ENCODE measurements at places on chromosomes 12 and 14. TPM values are rescaled to one million over a fixed set of nuclear protein-coding genes. Genes with fewer than 3 reads are reported as not detected.

DNA sequence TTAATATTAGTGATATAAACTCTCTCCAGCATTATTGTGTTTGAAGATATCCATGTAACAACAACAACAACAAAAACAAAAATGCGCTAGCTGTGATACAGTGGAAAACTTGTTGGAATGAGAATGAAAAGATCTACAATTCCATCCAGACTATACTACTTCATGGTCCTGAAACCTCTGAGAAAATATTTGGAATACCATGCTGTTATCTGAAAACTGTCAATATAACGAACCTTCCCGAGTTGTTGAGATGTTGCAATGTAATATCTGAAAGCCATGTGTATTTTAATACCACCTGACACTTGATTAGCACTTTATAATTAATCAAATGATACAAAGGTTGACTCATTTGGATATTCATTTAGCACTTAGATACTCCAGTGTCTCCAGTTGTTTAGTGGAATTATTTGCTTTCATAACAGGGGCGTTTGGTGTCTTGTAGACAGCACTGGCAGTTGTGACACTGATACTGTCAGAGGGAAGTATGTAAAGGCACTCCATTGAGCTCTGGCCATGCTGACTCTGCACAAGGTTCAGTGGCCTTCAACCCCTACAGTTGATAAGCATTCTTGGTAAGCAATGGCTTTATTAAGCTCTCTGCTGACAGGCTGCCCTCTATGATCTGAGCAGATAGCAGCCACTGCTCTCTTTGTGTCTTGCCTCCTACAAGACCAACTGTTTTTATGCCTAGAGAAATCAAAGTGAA lies 447.1 kb upstream of the SEL1L start:
- DNase-seq: no peak
- H3K27ac ChIP-seq: no peak overlapping the region
- no peaks in the 10 kb centered on the region for H3K27me3 ChIP-seq
- H3K4me1 ChIP-seq: no peaks in the 10 kb centered on the region
- H3K36me3 ChIP-seq: no peaks in the 10 kb centered on the region
- no peak overlapping the region for H3K4me3 ChIP-seq

- no peaks in the 10 kb centered on the region for H3K27me3 ChIP-seq
- H3K4me1 ChIP-seq: no peaks in the 10 kb centered on the region
- no peak overlapping the region for H3K4me3 ChIP-seq
These were observed 501.0 kb downstream of the RERGL start for GRCh38 chr12:17588968-17589367.

DNA sequence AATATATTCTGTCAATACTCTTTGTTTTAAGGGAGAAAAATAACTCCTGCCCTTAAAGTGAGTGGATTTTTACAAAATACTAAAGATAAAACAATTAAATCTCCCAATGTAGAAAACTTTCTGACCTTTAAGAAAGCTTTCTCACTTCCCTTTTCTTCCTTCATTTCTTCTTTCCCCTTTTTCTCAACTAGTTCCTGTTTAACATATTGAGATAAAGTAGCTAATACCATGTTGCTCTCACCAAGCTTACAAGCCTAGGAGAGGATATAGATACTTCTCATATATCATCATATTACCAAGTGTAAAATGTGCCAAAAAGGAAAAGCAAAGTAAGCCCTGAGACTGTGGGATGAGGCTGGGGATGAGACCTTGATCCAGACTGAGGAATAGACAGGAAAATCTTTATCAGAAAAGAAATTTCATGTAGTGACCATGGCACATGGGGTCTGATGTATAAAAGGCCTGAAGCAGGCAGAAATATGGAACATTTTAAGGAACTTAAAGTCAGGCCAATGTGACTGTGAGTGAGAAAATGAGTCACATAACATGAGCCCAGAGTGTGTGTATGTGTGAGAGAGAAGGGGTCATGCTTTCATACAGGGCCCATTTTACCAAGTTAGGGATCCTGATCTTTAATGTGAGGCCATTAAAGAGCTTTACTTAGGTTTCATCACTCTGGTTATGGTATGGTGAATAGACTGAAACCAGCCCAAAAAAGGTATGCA lies 1.6 kb upstream of the RPL10L start:
- no peak overlapping the region for H3K27ac ChIP-seq
- H3K36me3 ChIP-seq: no peaks in the 10 kb centered on the region
- H3K27me3 ChIP-seq: no peaks in the 10 kb centered on the region
- DNase-seq: no peak
- no peaks in the 10 kb centered on the region for H3K4me1 ChIP-seq

The RIMBP2 gene
- not detected for total RNA-seq

The CLECL1 gene
- not detected for total RNA-seq

The KRT77 gene
- not detected for total RNA-seq

GRCh38 chr12:68868043-68868790 lies 60.2 kb downstream of the MDM2 start:
- no peak for DNase-seq
- no peaks in the 10 kb centered on the region for H3K27me3 ChIP-seq
- H3K27ac ChIP-seq: no peak overlapping the region
- peaks cover 11% of the 10 kb centered on the region for H3K36me3 ChIP-seq
- no peaks in the 10 kb centered on the region for H3K4me1 ChIP-seq

GRCh38 chr14:74892745-74893144 lies 11.0 kb downstream of the DLST start:
- H3K4me3 ChIP-seq: no peak overlapping the region
- no peak for DNase-seq
- peaks cover 9% of the 10 kb centered on the region for H3K36me3 ChIP-seq

GRCh38 chr12:131643631-131644452 lies 67.0 kb upstream of the SFSWAP start:
- no peak overlapping the region for H3K4me3 ChIP-seq
- DNase-seq: no peak
- no peak overlapping the region for H3K27ac ChIP-seq
- no peaks in the 10 kb centered on the region for H3K36me3 ChIP-seq

- DNase-seq: no peak
- no peaks in the 10 kb centered on the region for H3K4me1 ChIP-seq
- no peaks in the 10 kb centered on the region for H3K27me3 ChIP-seq
- no peak overlapping the region for H3K4me3 ChIP-seq
These were observed 198.2 kb downstream of the BTG1 start for GRCh38 chr12:91947459-91947858.

The HPD gene
- total RNA-seq: 3.4 TPM

DNA sequence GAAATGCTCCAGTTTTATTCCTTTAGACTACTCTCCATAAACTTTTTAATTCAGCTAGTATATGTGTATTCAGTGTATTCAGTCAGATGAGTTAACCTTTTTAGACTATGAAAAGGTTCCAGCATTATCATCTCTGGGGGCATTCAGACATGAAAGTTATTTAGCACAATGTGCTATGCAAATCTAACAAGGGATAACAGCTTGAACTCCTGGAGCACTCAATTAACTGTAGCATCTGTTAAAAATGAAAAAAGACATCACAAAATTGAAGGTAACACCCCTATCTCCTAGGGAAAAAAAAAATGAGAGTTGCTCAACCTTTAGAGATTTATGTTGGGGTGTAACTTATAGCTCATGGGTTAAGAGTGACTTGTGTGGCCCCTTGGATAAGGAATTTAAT lies 211.5 kb downstream of the PHLDA1 start:
- no peaks in the 10 kb centered on the region for H3K27me3 ChIP-seq
- no peak for DNase-seq
- peaks cover 12% of the 10 kb centered on the region for H3K4me1 ChIP-seq
- no peaks in the 10 kb centered on the region for H3K36me3 ChIP-seq

The DNAAF2 gene
- total RNA-seq: 4.5 TPM

DNA sequence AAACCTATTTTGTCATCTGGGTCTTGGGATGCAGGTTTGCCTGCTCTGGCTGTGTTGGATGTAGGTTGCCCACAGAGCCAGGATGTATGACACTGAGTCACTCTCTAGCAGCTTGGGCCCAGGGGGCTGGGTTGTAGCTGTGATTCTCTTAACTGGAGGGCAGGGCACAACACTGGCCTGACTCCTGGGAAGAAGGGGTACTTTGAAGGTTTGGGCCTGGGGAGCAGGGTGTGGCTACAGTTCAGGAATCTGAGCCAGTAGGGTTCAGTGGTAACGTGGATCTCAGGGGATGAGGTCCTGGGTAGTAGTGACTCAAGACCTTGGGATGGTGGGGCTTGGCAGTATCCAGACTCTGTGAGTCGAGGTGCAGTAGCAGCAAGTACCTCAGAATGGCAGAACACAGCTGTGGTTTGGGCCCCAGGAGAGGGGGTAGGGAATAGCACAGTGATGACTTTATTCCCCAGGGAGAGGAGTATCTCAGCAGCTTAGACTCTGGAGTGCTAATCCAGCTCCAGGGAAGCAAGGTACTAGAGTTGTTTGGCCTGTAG lies 25.7 kb downstream of the TBC1D15 start:
- H3K4me3 ChIP-seq: no peak overlapping the region
- H3K27ac ChIP-seq: no peak overlapping the region
- peaks cover 53% of the 10 kb centered on the region for H3K4me1 ChIP-seq

The ARHGAP9 gene
- total RNA-seq: 11.4 TPM

DNA sequence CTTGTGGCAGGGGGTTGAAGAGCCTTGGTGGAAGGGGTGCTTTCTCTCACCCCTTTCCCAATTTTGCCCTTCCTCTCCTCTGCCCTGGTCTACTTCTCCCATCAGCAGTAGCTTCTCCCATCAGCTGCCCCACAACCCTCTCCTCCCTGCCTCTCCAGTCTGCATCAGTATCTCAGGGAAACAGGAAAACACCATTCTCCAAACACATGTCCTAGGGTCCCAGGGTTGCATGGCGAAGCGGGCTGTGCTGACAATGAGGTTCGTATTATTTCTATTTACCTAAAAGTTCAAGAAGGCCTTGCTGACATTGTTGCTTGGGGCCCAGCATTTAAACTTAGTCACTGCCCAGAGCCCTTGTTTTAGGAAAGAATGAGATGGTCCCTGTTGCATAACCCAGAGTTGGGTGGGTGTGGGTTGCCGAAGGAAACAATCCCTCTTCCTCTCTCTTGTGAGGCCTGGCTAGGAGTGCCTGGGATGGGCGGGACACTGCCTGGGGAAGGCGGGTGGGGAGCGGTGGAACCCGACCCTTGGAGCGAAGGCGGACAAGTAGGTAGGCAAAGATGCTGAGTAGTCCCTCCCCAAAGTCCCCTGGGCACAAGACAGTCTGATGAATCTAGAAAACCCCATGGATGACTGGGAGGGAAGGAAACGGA lies 1.3 kb upstream of the IGFBP6 start:
- H3K36me3 ChIP-seq: no peaks in the 10 kb centered on the region
- peaks cover 4% of the 10 kb centered on the region for H3K27me3 ChIP-seq
- peak; percentile 79 for DNase-seq
- peaks cover 40% of the 10 kb centered on the region for H3K4me1 ChIP-seq

DNA sequence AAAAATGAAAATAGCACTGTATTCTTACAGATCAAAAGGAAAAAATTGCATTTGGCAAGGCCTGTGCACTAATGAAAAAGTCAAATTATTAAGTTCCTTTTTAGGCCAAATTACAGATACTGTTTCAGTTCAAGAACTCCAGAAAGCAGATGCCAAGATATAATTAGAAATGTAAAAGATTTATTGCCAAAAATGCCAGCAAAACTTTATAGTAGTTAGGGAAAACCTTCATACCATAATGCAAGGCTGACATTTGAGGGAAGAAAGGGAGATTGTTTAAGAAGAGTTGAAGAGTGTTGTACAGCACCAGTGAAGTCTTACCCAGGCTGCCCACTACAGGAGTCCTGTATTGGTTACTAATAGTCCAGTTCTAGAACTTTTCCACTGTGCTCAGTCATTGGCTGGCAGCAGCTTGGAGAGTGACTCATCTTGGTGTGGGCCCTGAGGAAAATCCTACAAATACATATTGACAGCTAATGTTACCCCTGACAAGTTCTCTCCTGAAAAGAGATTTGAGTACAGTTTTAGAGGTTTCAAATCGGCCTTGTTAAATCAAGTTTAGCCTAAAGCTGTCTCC lies 600.4 kb downstream of the C12orf50 start:
- no peaks in the 10 kb centered on the region for H3K36me3 ChIP-seq
- H3K27ac ChIP-seq: no peak overlapping the region
- no peaks in the 10 kb centered on the region for H3K27me3 ChIP-seq
- H3K4me1 ChIP-seq: no peaks in the 10 kb centered on the region
- no peak overlapping the region for H3K4me3 ChIP-seq

DNA sequence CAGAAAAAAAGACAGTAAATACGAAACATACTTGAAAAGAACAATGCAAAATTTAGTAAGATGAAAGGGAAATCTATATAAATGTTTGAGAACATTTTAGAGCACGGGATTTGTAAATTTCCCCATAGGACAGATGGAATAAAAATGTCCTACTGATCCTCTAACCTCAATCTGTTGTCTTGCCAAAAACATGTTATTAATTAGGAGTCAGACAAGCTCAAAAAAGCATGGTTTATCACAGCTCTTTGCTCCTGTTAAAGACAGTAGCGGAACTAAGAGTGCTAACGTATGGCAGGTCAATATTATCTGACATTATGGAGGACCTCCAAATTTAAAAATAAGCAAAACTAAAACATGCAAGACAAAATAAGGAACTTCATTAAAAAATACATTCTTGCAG lies 12.9 kb downstream of the GMFB start:
- H3K27me3 ChIP-seq: no peaks in the 10 kb centered on the region
- DNase-seq: no peak
- H3K4me3 ChIP-seq: no peak overlapping the region
- peaks cover 31% of the 10 kb centered on the region for H3K4me1 ChIP-seq

DNA sequence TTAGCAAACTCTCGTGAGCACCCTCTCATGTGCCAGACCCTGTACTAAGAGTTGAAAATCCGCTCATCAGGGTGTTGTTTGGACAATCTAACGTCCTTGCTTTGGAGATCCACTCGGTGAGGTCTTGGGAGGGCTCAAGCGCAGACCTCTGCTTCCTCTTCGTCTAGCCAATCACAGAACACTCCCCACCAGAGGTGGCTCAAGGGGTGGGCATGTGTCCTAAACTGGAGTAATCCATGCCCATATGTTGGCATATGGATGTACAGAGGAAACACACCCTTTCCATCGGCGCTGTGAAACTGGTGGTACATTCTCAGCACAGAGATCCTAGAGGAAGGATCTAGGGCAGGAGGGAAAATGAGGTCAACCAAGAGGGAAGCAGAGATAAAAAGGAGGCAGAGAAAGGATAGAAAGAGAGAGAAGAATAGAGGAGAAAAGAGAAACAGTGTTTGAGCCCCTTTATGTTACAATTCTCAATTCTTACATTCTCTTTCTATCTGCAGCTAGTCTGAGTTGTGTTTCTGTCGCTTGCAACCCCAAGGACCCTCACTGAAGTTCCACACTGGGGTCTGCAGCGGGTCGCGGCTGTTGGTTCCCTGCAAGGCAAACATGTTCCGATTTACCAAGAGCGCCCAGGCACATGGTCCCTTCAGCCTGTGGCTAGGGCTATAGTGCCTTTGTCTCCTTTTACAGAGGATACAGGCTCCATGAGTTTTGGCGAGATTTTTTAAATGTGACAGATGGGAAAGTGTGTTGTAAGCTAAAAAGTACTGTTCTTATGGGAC lies 40.5 kb downstream of the DLK1 start:
- H3K27me3 ChIP-seq: no peaks in the 10 kb centered on the region
- H3K4me3 ChIP-seq: no peak overlapping the region
- H3K36me3 ChIP-seq: no peaks in the 10 kb centered on the region
- no peak for DNase-seq
- no peaks in the 10 kb centered on the region for H3K4me1 ChIP-seq
- H3K27ac ChIP-seq: no peak overlapping the region

The IL31 gene
- not detected for total RNA-seq
